ENCODE measurements at places on chromosomes 7 and 10.

GRCh38 chr10:116990276-116990800, 14.6 kb downstream of the SHTN1 start:
- no peak for DNase-seq

GRCh38 chr7:10707519-10707918, 266.2 kb upstream of the PHF14 start:
- DNase-seq: no peak

DNA sequence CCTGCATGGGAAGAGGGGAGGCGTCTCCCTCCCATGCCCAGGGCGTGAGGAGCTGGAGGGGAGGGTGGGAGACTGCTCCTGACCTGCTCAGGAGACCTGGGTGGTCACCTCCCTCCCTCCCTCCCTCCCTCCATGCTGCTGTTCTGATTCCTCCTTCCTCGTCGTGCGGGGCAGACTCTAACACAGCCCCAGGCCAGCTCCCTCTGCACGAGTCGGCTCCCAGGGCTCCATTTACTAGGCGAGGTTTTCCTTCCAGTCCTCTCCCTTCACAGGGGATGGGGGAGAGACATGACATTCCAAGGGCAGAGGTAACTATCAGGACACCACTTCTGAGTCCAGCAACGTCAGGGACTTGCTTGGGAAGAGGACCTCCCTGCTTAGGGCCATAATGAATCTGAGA, 23.6 kb downstream of the VIPR2 start:
- DNase-seq: no peak

DNA sequence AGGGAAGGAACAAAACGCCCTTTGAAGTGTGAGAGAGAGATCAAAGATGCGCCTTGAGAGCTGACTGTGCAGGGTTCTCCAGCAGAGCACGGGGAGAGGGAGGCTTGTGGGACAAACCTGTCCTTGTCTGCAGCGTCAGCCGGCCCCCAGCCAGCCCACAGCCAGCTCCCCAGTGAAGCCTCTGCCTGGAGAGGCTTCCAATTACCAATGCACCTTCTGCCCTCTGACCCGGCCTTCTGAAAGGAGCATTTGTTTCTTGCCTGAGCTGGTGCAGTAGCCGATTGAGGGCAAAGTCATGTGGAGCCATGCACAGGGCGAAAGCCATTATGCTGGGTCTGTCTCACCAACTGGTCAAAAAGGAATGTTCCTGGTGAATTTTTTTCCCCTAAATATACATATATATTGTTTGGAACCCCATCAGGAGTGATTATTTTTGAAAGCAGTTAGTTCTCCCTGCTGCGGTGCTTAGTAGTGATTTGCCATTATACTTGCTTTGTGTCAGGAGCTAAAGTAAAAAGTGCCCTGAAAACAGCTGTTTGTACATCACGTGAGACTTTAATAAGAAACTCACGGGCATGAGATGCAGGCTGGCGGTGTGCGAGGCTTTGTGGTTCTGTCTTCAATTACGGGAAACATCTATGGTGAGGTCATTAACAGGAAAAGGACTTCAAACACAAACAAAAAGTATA, 268.6 kb downstream of the KLF6 start:
- DNase-seq: no peak

DNA sequence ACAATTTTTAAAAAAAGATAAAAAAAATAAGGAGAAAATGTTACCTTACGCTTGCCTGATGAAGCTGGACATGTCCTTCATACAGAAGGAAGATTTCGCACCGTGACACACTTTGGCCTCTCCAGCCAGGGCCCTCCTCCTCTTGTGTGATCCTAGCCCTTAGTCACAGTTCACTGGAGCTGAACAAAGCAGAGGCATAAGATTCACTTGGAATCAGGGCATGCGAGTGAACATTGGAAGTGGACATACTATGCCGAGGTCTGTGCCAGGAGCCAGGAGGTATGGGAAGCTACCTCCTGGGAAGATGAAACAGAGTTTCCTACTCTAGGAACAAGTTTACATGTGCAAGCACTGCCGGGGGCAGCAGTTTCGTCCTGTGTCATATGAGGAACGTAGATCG, 91.5 kb downstream of the XPNPEP1 start:
- DNase-seq: no peak

- no peak for DNase-seq
Observed at GRCh38 chr7:156279635-156280034, 360.9 kb upstream of the RNF32 start.

GRCh38 chr10:49010865-49011264, 71.2 kb upstream of the LRRC18 start:
- no peak for DNase-seq

- no peak for DNase-seq
Observed at GRCh38 chr10:79095316-79095715, 26.6 kb downstream of the ZMIZ1 start.

GRCh38 chr10:73379064-73379748, 20.5 kb upstream of the CFAP70 start:
- DNase-seq: no peak

- DNase-seq: no peak
Observed at GRCh38 chr10:124296121-124296812, 122.5 kb downstream of the OAT start.

GRCh38 chr7:40836218-40836617, 701.4 kb downstream of the SUGCT start:
- DNase-seq: no peak

- DNase-seq: no peak
Observed at GRCh38 chr7:70807650-70808049, 324.3 kb upstream of the GALNT17 start.

GRCh38 chr7:95776561-95777185, 4.3 kb downstream of the DYNC1I1 start:
- no peak for DNase-seq

DNA sequence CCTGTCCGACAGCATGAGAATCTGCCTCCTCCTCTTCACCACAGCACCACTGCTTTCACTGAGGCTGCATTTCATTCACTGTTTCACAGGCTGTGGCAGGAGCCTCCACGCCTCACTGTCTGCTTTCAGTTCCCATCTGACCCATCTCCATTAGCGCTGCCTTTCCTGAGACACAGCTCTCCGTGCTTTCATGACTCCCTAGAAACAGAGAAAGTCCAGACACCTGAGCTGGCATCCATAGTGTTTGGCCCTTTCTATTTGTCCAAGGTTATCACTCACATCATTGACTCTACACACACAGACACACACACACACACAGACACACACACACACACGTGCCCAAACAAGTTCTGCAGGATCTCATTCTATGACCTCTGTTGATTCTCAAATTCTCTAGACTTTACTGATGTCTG, 5.2 kb downstream of the LGI1 start:
- no peak for DNase-seq
